ENCODE measurements at places on chromosomes 2 and 18. TPM values are rescaled to one million over a fixed set of nuclear protein-coding genes. Genes with fewer than 3 reads are reported as not detected.

ADD2 gene
- 0.75 TPM for total RNA-seq

GATA6 gene
- total RNA-seq: 3.1 TPM

AKAIN1 gene
- 2.9 TPM for total RNA-seq

TRABD2A gene
- total RNA-seq: 16.8 TPM

TAF1B gene
- 23.6 TPM for total RNA-seq

VWC2L gene
- total RNA-seq: not detected

C2orf80 gene
- not detected for total RNA-seq

ALLC gene
- not detected for total RNA-seq

CTNNA2 gene
- not detected for total RNA-seq

TUBA4B gene
- not detected for total RNA-seq

TRIM43 gene
- not detected for total RNA-seq

CNTNAP5 gene
- not detected for total RNA-seq

PARD3B gene
- 32.8 TPM for total RNA-seq

REEP1 gene
- total RNA-seq: 0.49 TPM

OTOF gene
- 0.17 TPM for total RNA-seq

GPR155 gene
- total RNA-seq: 6.5 TPM

LBX2 gene
- 4.1 TPM for total RNA-seq

SKOR2 gene
- not detected for total RNA-seq

TNFRSF11A gene
- total RNA-seq: 27.7 TPM

POTEI gene
- not detected for total RNA-seq

HDAC4 gene
- 45.7 TPM for total RNA-seq

MC5R gene
- total RNA-seq: not detected

IL1RL1 gene
- total RNA-seq: 15.8 TPM

RAB17 gene
- total RNA-seq: not detected

ADGRF3 gene
- total RNA-seq: not detected

Measured in subcutaneous adipose tissue (tissue), 4 donors.